NCI-H2081 (cell line): ENCODE measurements at places on chromosomes 16 and 17.
A peak's percentile ranks its signal among the peaks of the same experiment; 100 is the strongest.

DNA sequence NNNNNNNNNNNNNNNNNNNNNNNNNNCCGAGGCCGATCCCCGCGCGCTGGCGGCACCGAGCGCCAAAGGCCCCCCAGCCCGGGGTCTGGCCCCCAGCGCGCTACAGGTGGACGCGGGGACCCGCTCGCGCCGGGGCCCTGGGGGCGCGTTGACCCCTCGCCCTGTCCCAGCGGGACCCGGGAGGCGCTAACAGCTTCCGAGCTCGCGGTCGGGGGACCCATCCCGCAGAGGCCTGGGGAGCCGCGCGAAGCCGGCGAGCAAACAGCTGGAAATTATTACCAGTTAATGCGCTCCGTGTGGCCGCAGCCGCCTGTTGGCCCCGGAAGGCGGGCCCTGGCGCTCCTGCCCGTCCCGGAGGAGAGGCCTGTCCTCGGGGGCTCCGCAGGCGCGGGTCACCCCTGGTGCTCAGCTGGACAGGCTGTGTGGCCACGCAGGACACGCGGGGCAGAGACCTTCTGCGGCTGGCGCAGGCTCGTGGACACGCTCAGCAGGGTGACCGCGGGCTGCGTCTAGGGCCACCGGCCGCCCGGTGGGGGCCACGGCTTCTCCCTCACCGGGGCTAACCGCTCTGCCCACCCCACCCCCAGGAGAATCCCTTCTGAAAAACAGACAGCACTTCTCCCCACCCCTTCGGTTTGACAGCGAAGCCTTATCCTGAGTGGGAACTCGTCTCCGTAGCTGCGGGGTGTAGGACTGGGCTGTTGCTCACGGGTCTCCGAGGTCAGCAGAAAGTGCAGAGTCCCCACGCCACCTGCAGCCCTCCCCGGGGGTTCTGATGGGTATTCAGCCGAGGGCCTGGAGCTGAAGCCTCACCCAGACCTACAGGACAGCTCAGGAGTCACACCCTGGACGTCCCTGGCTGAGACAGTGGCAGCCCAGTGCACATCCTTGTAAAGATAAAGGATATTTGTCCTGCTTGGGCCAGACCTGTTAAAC is 138.7 kb upstream of the RPH3AL start:
- no peak for DNase-seq

GRCh38 chr16:88433632-88434352 is 19.3 kb upstream of the ZFPM1 start:
- DNase-seq: no peak

DNA sequence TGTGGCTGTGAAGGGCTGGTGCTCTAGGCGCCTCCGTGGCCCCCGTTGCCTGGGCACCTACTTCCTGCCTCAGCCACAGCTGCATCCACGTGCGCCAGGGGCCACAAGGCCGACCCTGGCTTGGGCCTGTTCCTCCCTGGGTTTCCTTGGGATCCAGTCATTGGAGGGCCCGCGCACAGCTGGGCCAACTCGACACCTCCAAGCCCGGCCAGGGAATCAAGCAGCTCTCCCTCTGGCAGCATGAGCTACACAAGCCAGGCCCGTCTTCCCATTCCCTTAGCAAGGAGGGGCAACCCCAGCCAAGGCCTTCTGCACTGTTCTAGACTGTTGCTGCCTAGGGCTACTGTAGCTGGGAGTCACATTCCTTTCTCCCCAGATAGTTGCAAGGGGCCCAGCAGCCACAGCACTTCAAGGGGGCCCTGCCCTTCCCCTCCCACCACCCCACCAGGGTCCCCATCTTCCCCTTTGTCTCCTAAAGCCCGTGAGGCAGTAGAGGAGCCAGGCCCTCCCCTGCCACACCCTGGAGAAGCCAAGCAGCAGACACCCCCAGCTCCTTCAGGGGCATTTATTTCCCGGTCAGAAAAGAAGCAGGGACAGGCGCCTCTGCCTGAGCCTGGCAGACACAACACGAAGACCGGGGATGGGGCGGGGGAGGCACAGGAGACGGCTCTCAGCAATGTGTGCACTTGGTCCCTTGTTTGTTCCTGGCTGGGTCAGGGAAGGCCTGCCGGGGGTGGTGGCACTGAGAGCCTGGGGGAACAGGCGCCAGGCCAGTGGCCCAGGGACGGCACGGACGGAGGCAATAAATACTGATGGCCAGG is 3.8 kb downstream of the ARHGDIA start:
- peak; percentile 30 for DNase-seq

GRCh38 chr17:12256380-12256995 is 235.8 kb downstream of the MAP2K4 start:
- DNase-seq: no peak

GRCh38 chr16:73605309-73605708 is 557.4 kb upstream of the ZFHX3 start:
- DNase-seq: no peak

GRCh38 chr17:82970818-82971590 is 108.4 kb upstream of the METRNL start:
- no peak for DNase-seq

DNA sequence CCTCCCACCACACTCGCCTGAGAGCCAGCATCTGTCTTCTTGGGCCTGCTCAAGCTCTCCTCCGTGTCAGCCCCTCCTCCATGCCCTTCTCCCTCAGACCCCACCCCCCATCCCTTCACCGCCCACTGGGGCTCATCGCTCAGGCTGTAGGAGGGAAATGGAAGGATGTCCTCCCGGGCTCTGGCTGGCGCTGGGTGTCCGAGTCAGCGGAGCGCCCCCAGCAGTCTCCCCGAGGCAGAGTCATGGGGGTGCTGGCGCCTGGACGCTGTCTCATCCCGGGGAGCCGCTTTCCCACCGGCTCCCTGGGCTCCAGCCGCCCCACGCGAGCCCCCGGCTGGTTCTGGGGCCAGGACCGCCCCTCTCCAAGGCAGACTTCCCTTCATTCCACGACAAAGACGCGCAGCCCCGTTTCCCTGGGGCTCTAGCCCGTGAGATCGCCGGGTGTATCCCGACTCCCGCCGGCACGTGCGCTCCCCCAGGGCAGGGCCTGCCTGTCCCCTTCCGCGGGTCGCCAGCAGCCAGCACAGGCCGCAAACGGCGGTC is 428 bp upstream of the ANTKMT start:
- DNase-seq: peak; percentile 74

DNA sequence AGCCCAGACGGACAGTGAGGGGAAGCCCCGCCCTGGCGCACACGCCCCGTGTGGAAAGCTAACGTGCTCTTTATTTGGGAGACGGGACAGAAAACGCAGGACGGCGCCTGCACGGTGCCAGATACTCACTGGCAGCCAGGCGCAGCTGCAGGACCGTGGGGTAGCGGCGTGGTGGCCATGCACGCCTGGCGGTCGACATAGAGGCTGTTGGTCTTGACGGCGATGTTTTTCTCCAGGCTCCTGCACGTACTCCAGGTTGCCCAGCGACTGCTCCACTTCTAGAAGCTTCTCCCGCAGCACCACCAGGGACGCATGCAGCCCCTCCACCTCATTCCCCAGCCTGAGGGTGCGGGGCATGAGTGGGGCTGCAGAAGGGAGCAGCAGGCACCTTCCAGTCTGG is 5.1 kb upstream of the C1QTNF8 start:
- DNase-seq: no peak

DNA sequence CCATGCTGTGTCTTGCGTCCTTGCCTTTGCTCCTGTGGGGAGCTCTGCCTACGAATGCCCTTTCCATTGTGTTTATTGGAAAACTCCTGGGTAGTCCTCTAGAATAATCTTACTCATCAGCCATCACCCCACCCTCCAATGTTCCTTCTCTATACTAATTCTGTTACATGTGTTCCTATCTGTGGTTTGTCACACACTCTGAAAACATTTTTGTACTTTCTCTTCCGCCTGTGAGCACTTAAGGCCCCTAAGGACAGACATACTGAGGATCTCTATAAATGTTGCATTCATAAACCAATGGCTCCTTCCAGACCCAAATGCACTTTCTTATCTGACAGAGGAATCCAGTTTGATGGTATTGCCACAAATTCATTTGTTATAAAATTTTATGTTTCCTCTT is 53.9 kb upstream of the MON1B start:
- no peak for DNase-seq

- no peak for DNase-seq
Observed at GRCh38 chr17:61872099-61872498, 8.8 kb upstream of the BRIP1 start.

- no peak for DNase-seq
Observed at GRCh38 chr17:2087597-2088211, 32.8 kb downstream of the HIC1 start.

GRCh38 chr16:65663774-65664173 is 541.9 kb upstream of the CDH11 start:
- DNase-seq: no peak

GRCh38 chr17:34730816-34731215 is 151.4 kb downstream of the TMEM132E start:
- DNase-seq: no peak

DNA sequence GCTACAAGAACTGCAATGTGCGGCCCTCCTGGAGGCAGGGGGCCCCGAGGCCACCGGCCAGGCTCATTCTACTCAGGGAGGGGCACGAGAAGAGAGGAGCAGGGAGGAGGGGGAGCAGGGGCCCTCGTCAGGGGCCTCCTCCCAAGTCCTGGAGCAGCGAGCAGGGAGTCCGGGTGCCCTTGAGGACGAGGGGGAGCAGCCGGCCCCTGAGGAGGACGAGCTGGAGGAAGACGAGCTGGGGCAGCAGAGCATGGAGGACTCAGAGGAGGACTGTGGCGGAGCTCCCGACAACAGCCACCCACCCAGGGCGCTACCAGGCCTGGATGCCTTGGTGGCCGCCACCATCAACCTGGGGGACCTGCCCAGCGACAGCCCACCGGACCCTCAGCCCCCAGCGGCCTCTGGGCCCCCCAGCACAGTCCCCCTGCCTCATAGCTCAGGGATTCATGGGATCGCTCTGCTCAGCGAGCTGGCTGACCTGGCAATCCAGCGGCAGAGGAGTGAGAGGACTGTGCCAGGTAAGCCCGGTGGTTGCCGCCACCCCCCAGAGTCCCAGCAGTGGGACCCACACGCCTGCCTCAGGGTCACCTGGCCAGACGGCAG is 52.2 kb downstream of the BAHCC1 start:
- DNase-seq: no peak

DNA sequence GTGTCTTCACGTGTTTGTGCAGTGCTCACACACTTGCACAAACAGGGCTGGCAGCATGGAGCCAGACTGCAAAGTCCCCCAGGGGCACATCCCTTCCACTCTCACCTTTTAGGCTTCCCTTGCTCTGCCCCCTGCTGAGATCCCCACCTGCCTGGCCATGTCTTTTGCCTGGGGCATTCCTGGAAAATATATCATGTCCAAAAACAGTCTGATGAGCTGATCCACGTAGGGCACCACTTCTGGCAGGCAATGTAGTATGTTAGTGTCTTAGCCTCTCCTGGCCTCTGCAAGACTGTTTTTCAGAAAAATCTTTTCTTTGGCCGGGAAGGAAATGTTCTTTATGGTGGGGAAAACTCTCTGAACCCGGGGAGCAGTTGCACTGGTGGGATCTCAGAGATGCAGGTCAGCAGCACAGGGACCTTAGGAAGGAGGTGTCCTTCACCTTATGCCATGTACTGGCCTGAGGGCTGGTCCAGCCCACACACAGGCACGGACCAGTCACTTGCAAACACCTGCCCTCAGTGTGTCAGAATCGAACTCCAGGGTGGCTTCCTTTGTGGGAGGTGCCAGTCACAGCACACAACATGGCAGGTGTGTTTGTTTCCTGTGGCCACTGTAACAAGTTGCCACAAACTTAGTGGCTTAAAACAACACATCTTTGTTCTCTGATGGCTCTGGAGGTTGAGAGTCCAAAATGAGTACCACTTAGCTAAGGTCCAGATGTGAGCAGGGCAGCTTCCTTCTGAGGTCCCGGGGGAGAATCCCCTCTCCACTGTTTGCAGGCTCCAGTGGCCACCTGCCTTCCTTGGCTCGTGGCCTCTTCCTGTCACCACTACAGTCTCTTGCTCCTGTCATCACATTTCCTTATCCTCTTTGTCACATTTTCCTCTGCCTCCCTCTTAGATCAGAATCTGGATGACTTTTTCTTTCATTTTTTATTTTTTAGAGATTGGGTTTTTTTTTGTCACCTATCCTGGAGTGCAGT is 46.6 kb downstream of the MPRIP start:
- DNase-seq: peak; percentile 30

DNA sequence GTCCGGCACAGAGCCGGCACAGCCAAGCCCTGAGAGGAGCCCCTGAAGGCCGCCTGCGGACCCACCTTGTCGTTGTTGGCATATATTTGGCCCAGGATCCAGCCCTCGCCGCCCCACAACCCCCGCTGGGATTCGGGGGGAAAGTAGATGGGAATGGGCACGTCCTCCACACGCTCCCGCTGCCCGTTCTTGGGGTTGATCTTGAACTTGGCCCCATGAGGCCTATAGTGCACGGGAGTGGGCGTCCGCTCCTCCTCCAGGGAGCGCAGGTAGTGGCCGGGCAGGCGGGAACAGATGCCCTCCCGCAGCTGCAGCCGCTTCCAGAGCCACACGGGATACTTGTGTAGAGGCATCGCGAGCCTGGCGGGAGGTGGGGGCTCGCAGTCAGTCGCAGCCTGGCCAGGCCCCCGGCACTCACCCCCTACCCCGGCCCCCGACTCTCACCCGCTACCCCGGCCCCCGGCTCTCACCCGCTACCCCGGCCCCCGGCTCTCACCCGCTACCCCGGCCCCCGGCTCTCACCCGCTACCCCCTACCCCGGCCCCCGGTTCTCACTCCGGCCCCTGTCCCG is 387 bp downstream of the MRPL28 start:
- peak; percentile 16 for DNase-seq

GRCh38 chr17:45430738-45431530 is 1.7 kb downstream of the ARHGAP27 start:
- DNase-seq: no peak

DNA sequence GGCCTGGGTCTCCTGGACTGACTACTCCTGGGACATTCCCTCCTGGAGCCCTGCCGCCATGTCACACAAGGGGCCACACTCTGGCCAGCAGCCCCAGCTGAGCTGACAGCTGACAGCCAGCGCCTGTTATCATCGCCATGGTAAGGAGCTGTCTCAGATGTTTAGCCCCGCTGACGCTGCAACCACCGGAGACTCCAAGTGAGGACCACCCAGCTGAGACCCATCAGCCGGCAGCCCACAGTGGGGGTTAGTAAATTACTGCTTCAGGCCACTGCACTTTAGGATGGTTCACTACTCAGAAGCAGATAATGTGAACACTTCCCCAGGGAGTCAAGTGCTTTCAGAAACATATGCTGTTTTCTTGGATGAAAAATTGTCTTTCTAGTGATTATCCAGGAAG is 14.6 kb upstream of the SPHK1 start:
- no peak for DNase-seq

- no peak for DNase-seq
Observed at GRCh38 chr17:41446806-41447205, 6.0 kb upstream of the KRT38 start.

GRCh38 chr17:70310221-70310672 is 140.9 kb downstream of the KCNJ2 start:
- DNase-seq: no peak
